ENCODE measurements at places on chromosomes 1 and 21.

DNA sequence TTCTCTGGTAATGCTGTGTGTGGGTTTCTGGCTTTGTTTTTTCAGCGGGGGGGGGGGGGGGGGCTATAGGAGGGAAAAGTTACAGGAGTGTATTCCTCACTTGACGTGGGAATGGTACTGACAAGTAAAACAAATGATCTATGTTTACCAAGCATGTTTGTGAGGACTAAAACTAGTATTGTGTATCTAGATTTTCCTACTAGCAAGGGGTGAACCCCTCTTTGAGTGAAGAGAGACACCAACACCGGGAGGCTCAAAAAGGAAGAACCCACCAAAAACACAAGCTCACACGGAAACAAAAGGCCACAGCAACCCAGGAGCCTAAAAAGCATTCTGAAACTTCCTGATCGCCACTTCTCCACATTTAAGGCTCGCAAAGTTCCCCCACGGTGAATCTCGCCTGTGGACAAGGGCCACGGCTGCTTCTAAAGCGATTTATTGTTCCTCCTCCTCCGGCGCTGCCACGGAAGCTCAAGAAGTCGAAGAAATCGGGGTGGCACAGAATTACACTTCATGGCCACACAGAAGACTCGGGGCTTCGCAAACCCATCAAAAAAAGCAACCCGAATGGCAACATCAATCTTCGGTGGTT lies 703 bp downstream of the PUM1 start:
- DNase-seq: peak; percentile 21

- DNase-seq: peak; percentile 15
Observed at GRCh38 chr1:39136638-39137037, 67.9 kb upstream of the MACF1 start.

GRCh38 chr21:34695434-34695833 lies 26.6 kb downstream of the CLIC6 start:
- no peak for DNase-seq

GRCh38 chr1:7404046-7404742 lies 366.9 kb upstream of the VAMP3 start:
- no peak for DNase-seq

DNA sequence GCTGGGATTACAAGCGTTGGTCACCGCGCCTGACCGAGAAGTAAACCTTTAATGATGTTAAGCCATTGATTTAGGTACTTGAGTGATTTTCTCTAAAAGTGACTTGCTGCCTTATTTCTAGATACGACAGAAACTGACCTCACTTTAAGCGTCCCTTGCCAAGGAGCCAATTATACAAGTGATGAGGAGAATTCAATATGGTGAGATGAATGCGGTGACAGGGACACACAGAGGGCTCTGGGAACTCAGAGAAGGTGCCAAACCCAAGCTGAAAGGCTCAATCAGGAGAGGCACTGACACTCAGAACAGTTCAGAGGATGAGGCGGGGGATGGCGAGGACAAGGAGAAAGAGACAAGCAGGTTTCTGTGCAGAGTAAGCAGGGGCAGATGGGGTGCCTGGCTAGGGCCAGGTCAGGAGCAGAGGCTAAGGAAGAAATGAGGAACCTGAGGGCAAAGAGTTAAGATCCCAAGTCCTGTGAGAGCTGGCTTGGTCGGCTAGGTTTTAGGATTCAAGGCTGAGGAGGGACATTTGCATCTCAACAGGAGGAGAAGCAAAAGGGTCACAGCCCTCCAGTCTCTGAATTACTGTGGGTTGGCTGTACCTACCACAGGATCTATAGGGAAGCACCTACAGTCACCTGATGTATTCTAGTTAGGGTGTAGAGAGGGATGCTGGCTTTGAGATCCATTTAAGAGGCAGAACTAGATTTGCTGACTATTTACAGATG lies 83.2 kb upstream of the USP24 start:
- no peak for DNase-seq

Measured in ACHN (cell line).